WTC11 (cell line): ENCODE measurements at places on chromosomes 5 and 9.

DNA sequence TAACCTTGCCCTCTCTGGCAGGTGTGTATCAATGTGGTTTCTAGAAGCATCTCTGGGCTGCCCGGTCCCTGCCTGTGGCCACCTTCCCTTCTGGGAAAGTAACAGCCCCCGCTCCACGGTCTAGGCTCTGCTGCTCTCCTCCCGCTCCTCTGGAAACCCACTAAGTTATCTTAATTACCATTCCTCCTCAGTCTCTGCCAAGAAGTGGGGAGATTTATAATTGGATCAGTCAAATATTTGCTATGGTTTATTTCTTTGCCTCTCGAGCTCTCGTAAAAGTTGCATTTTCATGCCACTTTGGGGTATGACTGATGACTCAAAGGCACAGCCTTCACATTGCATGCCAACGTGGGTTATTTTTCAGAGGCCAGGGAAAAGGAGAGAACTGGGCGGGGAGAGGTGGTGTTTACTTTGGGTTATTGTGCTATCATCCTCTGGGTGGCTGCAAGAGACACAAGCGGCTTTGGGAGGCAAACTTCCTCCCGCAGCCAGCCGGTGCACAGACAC lies 205.3 kb upstream of the WWC1 start:
- no peak for DNase-seq

- DNase-seq, result no peak
Measured at GRCh38 chr9:13001989-13002580, 227.3 kb downstream of the LURAP1L start.

DNA sequence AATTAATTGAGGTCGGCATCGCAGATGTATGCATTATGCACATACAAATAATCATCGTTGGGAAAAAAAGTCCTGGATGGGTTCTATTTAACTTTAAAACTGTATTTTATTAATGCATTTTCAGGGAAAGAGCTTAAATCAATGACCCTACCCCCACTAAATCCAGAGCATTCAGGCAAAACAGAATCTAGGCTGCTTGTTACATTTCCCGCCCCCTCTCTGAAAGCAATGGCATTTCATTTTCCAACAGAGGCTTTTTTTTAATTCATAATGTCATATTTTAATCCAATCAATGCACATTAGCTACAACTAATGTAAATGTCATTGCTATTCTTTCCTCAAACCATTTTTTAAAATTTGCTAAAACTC lies 117.4 kb upstream of the GRIA1 start:
- no peak for DNase-seq

- no peak for DNase-seq
Measured at GRCh38 chr9:38439916-38440301, 15.7 kb upstream of the IGFBPL1 start.

- DNase-seq, result peak; percentile 55
Measured at GRCh38 chr5:93580063-93580926, 724 bp downstream of the NR2F1-AS1 start.

GRCh38 chr5:142817949-142818431 lies 47.8 kb downstream of the ARHGAP26 start:
- DNase-seq, result no peak

GRCh38 chr9:118170032-118170955 lies 466.1 kb downstream of the TLR4 start:
- DNase-seq, result peak; percentile 66

- no peak for DNase-seq
Measured at GRCh38 chr5:143635146-143635752, 176.7 kb upstream of the HMHB1 start.

- DNase-seq, result no peak
Measured at GRCh38 chr5:11595045-11595444, 309.2 kb downstream of the CTNND2 start.

DNA sequence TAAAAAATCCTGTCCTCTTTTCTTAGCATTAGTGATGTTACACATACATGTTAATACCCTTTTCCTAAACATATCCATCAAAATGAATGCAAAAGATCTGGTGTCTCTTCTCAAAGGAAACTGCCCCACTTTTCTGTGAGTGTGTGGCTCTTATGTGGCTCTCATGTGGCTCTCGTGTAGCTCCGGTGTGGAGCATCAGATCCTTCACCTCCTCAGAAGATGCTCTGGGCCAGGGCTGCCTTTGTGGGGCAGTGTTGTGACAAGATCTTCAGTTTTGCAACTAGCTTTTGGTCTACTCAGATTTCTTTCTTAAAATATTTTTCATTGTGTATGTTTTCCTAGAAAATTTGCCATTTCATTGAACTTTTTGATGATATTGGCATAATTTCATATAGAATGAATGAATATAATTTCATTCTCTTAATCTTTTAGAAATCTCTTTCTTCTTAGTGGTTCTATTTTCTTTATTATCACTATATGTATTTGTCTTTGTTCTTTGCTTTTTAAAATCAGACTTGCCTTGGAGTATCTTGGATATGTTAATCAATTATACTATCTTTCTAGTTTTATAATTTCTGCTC lies 19.4 kb downstream of the GARNL3 start:
- DNase-seq, result peak; percentile 23

DNA sequence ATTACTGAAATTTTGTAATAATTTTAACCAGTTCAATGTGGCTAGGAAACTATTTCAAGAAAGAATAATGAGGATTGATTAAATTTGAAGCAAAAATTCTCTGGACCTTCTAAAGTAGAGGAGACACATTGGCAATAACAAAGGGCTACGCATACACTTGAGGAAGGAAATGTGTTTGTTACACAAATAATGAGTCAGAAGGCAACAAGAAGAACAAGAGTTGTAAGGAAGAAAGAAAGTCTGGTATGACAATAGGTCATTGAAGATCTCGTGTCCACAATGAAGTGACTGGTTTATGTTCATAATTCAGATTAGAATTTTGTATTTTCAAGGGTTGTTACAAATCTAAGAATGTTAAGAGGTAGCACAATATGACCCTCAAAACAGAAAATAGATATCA lies 25.8 kb downstream of the ST8SIA4 start:
- DNase-seq, result no peak

- DNase-seq, result no peak
Measured at GRCh38 chr5:137708796-137709559, 26.9 kb downstream of the KLHL3 start.

GRCh38 chr9:135869909-135870308 lies 37.4 kb downstream of the CAMSAP1 start:
- no peak for DNase-seq

GRCh38 chr9:14258156-14258555 lies 55.8 kb downstream of the NFIB start:
- DNase-seq, result no peak

GRCh38 chr9:82122731-82123130 lies 134.2 kb downstream of the SPATA31D1 start:
- DNase-seq, result no peak

- no peak for DNase-seq
Measured at GRCh38 chr9:3968891-3969290, 331.0 kb downstream of the GLIS3 start.

- DNase-seq, result no peak
Measured at GRCh38 chr5:126896170-126896702, 119.3 kb downstream of the LMNB1 start.

GRCh38 chr9:136141682-136142413 lies 23.2 kb upstream of the TMEM250 start:
- DNase-seq, result peak; percentile 15

DNA sequence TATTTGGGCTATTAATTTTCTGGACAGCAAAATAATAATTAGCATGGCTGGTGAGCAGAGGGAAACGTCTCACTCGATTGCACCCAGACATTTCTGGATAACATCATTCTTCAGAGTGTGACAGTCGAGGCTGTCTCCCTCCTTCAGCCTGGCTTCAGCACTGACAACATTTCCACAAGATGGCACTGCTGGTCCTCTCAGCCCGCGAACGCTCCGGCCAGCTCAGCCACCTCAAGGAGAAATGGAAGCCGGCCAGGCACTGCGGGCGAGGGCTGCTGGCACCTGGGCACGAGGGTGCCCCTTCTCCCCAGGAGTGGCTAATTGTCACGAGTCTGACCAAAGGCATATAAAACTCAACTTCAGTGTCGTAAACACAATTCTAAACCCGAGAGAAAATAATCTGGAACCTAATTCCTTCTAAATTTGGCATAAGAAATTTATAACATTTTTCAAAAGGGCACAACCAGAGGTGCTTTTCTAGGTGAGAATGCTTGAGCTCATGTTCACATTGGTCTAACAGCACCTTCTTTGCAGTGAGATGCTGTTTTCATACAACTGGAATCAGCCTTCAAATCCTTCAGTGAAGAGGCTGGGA lies 65.9 kb downstream of the DAP start:
- peak; percentile 67 for DNase-seq

DNA sequence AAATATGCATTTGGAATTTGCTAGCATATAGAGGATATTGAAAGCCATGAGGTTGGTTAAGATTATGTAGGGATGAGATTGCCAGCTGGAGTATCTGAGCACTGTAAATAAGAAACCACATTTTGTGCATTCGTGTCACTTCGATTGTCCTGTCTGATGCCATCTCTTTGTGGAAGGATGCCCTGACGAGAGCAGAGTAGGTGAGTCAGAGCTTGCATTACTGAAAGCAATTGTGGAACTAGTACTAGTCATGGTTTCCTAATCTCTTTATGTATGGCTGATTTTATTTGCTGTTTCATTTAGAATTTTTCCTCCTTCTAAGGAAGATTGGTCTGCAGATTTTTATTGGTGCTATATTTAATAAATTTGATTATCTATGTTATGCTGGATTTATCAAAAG lies 14.5 kb upstream of the TAS2R1 start:
- DNase-seq, result no peak

DNA sequence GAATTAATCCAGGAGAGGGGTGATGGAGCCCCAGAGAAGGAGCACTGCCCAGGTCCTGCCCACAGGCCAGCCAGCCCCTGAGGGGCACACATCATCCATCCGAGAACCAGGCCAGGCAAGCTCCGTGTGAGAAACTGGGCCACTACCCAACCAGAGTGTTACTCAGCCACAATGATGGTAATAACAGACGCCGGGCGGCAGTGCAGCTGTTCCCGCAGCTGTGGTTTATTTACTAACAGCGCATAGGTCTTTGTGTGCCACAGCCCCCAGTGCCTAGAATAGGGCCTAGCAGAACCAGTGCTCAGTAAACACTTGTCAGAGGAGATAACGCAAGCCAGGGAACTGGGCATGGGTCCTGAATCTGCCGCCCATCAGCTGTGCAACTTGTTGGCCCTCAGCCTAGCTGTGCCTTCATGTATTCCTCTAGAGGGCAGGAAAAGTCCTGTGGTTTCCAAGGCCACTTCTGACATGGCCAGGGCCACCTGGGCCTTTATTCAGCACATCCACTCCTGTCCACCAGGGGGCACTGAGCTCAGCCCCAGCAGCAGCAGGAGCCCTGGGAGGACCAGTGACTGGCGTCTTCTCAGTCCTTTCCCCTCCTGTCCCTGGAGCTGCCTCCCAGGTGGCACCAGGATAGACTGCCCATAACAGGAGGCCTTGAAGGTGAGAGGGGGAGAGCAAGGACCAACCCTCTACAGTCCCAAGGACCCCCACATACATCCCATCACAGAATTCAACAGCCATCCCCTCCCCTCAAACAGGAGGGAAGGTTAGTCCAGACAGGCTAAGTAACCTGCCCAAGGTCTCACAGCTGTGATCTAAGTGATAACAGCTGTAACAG lies 2.1 kb downstream of the MXD3 start:
- peak; percentile 88 for DNase-seq
